Stimulated activated CD8-positive, alpha-beta memory T cell treated with anti-CD3 and anti-CD28 coated beads, Interleukin-4, amount 100 ng/mL, for 1 hour (primary cell): ENCODE measurements at places on chromosomes 12 and 14.

- DNase-seq, result no peak
Measured at GRCh38 chr12:132248453-132249167, 80.8 kb downstream of the GALNT9 start.

DNA sequence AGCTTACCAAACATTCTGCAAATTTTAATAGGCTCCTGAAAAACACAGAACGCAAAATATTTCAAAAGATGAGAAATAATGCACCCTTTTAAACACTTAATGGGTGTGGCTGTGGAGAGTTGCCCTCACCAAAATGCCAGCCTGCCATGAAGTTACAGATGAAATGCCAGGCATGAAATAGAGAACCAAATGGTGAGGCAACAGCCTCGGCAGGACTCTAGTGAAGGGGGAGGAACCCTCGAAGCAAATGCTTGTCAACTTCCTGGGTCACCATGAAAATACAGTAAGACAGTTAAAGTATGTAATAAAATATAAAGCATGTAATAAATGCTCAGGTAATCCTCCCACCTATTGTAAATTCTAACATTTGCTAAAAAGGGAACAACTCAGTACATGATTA lies 24.1 kb downstream of the DUSP16 start:
- no peak for DNase-seq

- DNase-seq, result no peak
Measured at GRCh38 chr12:14827043-14827442, 13.1 kb upstream of the SMCO3 start.

- DNase-seq, result no peak
Measured at GRCh38 chr14:96904201-96904600, 107.0 kb downstream of the VRK1 start.

DNA sequence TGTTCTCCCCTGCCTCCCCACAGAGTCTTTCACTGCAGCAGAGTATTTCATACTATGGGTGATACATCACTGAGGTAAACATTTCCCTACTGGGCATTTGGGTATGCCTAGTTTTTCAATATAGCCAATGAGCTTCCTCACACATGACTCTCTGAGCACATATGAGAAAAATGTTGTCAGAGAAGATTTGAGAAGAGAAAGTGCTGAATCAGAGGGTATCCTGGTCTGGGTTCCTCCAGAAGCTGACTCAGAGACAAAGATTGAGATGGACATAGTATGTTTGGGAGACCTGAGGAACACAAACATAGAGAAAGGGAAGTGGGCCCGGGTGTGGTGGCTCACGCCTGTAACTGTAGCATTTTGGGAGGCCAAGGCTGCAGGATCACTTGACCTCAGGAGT lies 12.6 kb downstream of the SLC8B1 start:
- DNase-seq, result no peak

DNA sequence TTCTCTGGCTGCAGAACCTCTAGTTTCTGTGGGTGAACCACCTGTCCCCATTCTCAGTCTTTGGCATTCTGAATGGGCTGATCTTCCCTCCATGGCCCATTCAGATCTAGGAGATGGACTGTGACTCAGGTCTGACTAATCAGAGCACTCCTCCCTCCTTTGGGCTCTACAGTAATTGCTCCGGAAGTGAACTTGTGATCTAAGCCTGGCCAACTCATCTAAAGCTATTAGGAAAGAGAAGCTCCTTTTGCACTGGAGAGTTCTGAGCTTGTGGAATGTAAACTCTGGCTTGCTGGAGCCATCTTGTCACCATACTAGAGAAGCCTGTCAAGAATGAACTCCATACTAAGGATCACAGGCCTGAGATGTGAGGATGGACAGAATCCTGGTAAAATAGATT lies 168.2 kb downstream of the SUDS3 start:
- DNase-seq, result no peak

DNA sequence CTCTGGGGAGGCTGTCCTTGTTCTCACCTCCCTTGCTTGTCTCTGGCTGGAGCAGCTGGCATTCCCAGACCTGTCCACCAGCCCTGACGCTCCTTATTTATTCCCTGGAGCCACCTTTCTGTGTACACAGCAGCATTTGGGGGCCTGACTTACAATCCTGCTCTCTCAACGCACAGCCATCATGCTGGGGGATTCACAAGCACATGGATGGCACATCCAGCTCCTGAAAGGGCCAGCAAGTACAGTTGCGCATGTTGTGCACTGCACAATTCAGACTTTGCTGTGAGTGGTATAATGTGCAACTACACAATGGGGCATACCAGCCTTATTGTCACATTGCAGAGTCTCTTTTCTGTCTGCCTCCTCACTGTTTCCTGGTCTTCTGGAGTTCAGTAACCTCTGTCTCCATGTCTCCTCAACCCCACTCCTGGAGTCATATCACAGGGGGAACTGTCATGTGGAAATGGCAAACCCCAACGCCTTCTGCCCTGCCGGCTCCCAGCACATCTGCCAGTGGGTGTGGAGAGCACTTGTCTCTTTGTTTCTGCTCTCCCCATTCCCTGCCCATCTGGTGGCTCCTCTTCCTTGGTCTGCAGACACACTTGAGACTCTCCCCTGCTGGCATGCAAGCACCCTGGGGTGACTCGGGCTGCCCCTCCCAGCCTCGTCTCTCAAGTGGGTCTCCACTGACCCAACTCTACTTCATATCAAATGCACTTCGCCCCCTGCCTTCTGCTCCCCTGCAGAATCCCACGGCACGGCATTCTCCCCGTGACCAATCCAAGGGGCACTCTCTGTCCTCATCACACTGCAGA lies 41.2 kb upstream of the MEG3 start:
- DNase-seq, result no peak

GRCh38 chr12:18753481-18754123 lies 15.7 kb downstream of the CAPZA3 start:
- DNase-seq, result no peak

- no peak for DNase-seq
Measured at GRCh38 chr12:100414739-100415138, 57.9 kb downstream of the SLC17A8 start.

DNA sequence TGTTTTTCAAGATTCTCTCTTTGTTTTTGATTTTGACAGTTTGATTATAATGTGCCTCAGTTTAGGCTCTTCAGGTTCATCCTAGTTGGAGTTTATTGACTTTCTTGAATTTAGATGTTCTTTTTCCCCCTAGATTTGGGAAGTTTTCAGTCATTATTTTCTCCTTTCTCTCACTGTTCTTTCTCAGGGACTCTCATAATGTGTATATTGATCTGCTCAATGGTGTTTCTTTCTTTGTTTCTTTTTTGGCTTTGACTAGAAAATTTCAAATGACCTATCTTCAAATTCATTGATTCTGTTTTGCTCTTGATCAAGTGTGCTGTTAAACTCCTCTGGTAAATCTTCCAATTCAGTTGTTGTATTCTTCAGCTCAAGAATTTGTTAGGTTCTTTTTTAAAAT lies 108.3 kb downstream of the RGS6 start:
- DNase-seq, result no peak

GRCh38 chr14:23555533-23555881 lies 564 bp upstream of the THTPA start:
- no peak for DNase-seq

GRCh38 chr14:61866932-61867920 lies 105.0 kb downstream of the SNAPC1 start:
- no peak for DNase-seq

DNA sequence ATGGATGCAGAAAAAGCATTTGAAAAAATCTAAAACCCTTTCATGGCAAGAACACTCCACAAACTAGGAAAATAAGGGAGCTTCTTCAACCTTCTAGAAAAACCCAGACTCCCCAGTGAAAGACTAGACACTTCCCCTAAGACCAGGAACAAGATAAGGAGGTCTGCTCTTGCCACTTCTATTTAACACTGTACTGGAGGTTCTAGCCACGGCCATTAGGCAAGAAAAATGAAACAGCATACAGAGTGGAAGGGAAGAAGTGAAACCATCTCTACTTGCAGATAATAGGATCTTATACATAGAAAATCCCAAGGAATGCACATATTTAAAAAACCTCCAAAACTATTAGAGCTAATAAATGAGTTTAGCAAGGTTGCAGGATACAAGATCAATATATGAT lies 42.3 kb downstream of the CHGA start:
- no peak for DNase-seq

- DNase-seq, result no peak
Measured at GRCh38 chr14:23645504-23645811, 9.3 kb downstream of the DHRS2 start.

DNA sequence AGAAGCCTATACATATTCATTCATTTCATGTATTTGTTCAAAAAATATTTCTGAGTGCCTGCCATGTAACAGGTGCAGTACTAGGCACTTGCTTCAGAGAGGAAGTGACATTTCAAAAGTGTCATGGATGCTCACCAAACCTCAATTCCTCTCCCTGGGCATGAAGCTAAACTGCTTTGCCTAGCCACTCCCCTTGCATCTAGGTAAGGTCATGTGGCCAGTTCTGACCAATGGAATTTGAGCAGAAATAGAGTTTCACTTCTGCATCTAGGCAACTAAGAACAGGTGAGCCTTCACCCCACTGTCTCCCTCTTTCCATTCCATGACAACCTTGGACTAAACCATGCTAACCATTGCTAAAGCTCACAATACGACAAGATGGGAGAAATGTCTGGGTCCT lies 27.6 kb downstream of the TC2N start:
- no peak for DNase-seq
